Fibroblast of mammary gland (primary cell): ENCODE measurements at places on chromosomes 5 and 9.

- no peak for DNase-seq
Observed at GRCh38 chr5:2415678-2416077, 335.8 kb downstream of the IRX2 start.

- peak; percentile 79 for DNase-seq
Observed at GRCh38 chr9:113620377-113621161, 157.0 kb downstream of the RGS3 start.

- no peak for DNase-seq
Observed at GRCh38 chr5:172216345-172216744, 22.4 kb downstream of the EFCAB9 start.

- no peak for DNase-seq
Observed at GRCh38 chr5:139392324-139392677, 2.6 kb upstream of the MZB1 start.

- DNase-seq = peak; percentile 53
Observed at GRCh38 chr9:96618209-96619123, 1.2 kb downstream of the CDC14B start.

DNA sequence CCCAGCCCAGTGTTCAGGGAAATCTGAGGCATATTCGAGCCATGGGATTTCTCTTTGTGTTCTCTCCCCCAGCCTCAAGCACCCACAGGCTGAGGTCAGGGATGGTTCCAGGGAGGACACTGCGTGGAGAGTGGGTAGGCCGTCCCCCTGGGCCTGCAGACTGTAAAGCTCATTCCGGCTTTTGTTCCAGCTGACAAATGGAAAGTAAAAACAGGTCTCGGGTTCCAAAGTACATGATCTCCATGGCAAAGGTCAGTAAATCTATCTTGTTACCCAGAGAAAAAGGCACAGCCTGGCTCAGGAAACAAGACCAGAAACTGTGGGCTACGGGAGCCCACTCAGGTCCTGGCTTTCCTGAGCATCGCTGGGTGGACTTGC is 116.2 kb downstream of the ROR2 start:
- DNase-seq = no peak
